ENCODE measurements at places on chromosomes 12 and 14.

GRCh38 chr12:15751741-15752140, 37.4 kb downstream of the EPS8 start:
- no peak for DNase-seq

GRCh38 chr12:7075518-7075917, 15.0 kb downstream of the C1S start:
- DNase-seq: no peak

DNA sequence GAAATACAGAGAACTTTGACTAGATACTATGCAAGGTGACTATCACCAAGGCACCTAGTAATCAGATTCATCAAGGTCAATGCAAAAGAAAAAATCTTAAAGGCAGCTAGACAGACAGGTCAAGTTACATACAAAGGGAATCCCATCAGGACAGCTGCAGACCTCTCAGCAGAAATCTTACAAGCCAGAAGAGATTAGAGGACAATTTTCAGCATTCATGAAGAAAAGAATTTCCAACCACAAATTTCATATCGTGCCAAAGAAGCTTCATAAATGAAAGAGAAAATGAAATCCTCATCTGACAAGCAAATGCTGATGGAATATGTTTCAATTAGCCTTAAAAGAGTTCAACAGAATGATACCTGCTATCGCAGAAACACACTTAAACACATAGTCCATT, 913.7 kb downstream of the RPS29 start:
- no peak for DNase-seq

- no peak for DNase-seq
Observed at GRCh38 chr14:21238823-21239518, 30.3 kb downstream of the HNRNPC start.

GRCh38 chr14:96538990-96539317, 36.8 kb downstream of the PAPOLA start:
- DNase-seq: no peak

- peak; percentile 71 for DNase-seq
Observed at GRCh38 chr12:124512667-124513296, 54.6 kb downstream of the NCOR2 start.

GRCh38 chr12:15122344-15122743, 98.9 kb downstream of the RERG start:
- DNase-seq: no peak

- no peak for DNase-seq
Observed at GRCh38 chr14:61211476-61212255, 69.5 kb downstream of the TMEM30B start.

DNA sequence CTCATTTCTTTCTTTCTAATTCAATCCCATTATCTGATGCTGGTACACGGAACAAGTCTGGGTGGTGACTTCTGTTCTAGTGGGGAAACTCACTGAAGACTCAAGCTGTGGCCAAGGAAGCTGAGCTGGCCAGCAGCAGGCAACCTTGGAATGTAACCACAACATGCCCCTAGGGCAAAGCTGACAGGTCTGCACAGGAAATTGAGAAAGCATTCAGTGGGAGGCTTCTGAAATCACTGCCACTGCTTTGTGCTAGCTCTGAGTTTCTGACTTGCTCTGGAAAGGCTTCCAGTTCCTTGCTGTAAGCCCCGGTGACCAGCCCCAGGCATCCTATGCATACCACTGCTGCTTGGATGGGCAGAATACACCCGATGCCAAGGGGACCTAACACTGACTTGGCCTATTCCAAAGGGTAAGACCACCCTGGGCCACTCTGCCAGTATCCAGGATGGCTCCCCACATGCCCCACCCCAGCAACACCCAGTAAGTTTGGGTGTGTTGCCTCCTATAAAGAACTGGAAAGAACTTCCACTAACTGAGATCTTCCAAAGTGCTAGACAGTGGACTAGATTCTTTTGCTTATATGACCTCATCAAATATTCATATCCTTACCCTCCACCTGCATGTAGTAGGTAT, 84.5 kb upstream of the CDKN3 start:
- DNase-seq: peak; percentile 72

DNA sequence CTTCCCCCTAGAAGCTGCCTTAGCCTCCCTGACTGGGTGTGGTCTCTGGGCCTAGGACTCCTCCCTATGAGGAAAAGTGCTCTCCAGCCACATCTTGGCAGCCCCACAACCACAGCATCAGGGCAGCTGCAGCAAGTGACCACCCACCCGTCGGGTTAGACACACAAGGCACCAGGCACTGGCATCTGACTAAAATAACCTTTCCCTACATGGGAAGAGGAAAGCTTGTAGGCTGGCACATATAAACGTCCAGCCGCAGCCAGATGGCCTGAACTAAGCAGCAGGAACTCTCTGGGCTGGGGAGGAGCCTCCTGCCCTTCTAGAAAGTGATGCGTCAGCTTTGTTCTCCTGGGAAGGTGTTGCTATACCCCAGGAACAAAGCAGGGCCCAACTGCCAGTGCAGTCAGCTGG, 328.7 kb downstream of the DPF3 start:
- no peak for DNase-seq

- no peak for DNase-seq
Observed at GRCh38 chr14:75303381-75303789, 24.8 kb downstream of the FOS start.

DNA sequence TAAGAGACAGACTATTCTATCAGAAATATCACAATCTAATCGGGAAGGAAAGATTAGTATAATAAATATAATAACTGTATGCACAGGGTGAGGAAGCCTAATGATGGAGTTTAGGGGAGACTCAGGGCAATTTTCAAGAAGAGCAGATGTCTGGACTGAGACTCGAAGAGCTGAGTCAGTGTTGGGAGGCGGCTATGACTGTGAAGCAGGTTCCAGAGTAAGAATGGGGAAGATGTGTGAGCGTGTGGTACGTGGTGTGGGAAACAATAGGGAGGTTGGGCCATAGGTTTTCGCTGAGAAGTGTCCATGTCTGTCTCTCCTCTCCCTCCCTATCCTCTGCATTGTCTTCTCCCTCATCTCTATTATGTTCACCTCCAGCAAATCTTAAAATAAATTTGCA, 85.6 kb downstream of the LMO3 start:
- DNase-seq: no peak

- DNase-seq: peak; percentile 22
Observed at GRCh38 chr12:80241576-80242273, 142.4 kb downstream of the OTOGL start.

DNA sequence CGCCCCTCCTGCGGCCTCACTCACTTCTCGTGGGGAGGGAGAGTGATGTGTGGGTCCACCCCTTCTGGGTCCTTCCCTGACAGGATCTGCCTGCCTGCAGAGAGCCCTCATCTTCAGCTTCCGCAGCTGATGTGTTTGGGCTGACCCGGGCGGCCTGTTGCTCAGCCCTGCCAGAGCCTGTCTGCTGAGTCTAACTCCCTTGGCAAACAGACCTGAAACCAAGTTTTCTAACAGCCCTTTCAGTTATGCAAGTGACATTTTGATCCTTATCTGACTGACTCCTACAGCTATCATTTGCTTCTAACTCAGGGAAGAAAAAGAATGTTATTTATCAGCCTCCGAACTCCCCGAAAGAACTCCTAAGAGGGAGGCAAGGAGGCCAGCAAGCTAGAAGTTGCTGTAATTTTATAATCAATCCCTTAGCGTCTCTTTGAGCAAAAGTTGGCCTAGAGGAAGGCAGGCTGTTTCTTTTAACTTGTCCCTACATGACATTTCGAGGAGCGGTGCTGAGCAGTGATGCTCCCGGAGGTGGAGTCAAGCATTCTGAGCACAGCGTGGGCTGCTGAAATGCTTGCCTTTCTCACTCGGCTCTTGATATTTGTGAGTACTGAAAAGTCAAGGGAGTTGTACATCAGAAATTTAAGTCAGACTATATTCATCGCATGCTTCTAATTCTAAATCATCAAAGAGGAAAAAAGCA, 31.5 kb upstream of the CACNA2D4 start:
- no peak for DNase-seq

DNA sequence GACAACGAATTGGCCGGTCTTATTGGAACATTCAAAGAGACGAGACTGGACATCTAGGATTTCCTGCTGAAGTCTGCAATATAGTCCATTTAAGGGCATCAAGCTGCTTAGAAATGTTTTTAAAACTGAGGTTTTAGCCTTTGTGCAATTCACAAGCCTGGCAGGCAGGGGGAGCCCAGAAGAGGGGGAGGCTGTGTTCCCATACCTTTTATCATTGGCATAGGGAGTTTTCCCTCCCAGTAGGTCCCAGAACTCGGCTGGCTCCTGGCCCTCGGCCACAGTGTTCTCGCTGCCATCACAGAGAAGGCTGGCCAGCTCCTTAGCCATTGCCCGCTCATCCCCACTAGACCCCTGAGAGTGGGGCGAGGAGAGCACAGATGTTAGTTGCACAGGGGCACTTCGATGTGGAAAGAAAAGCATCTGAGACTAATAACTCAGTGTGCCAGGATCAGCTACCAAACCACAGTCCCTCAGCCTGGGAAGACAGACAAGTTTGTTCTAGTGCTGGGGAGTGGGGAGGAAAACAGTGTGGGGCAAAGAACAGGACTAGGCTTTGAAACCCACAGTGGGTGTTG, 15.1 kb downstream of the AVIL start:
- no peak for DNase-seq

DNA sequence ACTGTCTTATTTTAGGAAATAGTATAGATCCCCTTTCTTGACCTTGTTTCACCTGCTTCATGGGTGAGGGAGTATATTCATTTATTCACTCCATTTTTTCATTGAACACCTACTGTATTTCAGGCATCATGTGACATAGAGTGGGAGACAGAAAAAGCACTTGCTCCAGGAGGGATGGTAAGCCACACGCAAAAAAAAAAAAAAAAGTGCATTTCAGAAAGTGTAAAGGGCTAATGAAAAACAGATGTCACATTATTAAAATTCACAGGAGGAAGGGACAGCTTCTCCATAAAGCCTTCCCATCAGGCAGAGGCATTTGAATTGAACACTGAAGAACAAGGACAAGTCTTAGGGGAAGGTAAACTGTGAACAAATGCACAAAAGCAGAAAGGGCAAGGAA, 7.5 kb downstream of the SLC8A3 start:
- DNase-seq: no peak

GRCh38 chr12:122789637-122790036, 15.3 kb downstream of the CCDC62 start:
- DNase-seq: no peak

GRCh38 chr14:25411781-25412757, 362.1 kb upstream of the STXBP6 start:
- DNase-seq: no peak

DNA sequence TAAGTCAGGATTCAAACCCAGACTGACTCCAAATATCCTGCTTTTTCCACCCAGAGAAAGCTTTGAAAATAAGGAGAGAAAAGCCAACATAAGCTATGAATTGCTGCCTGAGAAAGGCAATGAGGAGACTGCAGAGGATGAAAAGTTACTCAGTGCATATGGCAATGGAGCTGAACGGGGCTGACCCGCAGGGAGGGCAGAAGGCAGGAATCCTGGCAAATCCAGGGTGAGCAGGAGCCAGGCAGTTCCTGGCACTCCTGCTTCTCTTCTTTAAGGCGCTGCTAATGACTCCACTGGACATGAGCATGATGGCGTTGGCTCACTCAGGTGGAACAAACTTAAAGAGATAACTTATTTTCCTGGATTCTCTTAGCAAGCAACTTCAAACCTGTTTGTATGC, 95.2 kb upstream of the TMCC3 start:
- no peak for DNase-seq

DNA sequence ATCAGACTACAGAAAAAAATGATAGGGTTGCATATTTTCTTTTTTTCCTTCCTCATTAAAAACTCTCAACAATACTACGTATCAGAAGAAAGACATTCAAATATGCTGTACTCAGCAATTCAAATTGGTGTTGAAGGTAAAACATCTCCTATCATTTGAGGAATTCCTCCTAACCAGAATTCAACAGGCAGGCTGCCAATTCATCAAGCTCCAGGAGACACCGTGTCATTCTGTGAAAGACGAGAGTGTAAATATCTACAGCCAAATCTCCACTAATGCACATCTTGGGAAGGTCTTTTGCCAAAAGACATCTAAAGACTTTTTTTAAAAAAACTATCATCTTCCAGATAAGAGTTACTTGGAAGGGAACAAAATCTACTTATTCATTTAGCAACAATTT, 26.6 kb downstream of the NT5DC3 start:
- no peak for DNase-seq

DNA sequence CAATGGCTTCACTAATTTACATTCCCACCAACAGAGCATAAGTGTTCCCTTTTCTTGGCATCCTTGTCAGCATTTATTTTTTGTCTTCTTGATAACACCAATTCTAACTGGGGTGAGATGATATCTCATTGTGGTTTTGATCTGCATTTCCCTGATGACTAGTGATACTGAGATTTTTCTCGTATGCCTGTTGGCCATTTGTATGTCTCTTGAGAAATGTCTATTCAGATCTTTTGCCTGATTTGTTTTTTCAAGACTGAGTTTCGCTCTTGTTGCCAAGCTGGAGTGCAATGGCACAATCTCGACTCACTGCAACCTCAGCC, 4.7 kb upstream of the PLD4 start:
- no peak for DNase-seq

DNA sequence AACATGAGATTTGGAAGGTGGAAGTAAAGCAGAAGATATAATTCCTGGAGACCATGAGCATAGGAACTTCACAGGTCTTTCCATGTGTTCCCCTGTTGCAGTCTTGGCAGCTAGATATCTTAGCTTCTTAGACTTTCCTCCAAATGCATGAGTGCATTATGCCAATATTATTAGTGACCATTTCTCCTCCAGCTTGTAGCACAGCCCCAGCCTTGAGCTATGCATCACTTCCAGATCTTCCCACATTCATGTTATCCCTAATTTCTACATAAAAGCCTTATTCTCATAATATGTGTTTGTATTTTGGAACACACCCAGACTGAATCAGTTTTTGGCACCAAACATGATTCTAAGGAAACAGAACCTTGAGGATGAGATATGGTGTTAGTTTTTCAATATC, 11.0 kb downstream of the CLEC2B start:
- no peak for DNase-seq
